Right renal pelvis (tissue), 4 donors: ENCODE measurements at places on chromosomes 2 and 18. TPM values are rescaled to one million over a fixed set of nuclear protein-coding genes. Genes with fewer than 3 reads are reported as not detected.

The EMX1 gene
- polyA plus RNA-seq, result 52.2 TPM

The FIGN gene
- polyA plus RNA-seq, result 8.9 TPM

The GPC1 gene
- 31.2 TPM for polyA plus RNA-seq

The UNC50 gene
- polyA plus RNA-seq, result 78.6 TPM

The FAP gene
- 11.5 TPM for polyA plus RNA-seq

The ANKRD30B gene
- polyA plus RNA-seq, result 0.49 TPM

The TMEM247 gene
- not detected for polyA plus RNA-seq

GRCh38 chr2:47720559-47720958 lies 62.4 kb upstream of the MSH6 start:
- no peak for DNase-seq

DNA sequence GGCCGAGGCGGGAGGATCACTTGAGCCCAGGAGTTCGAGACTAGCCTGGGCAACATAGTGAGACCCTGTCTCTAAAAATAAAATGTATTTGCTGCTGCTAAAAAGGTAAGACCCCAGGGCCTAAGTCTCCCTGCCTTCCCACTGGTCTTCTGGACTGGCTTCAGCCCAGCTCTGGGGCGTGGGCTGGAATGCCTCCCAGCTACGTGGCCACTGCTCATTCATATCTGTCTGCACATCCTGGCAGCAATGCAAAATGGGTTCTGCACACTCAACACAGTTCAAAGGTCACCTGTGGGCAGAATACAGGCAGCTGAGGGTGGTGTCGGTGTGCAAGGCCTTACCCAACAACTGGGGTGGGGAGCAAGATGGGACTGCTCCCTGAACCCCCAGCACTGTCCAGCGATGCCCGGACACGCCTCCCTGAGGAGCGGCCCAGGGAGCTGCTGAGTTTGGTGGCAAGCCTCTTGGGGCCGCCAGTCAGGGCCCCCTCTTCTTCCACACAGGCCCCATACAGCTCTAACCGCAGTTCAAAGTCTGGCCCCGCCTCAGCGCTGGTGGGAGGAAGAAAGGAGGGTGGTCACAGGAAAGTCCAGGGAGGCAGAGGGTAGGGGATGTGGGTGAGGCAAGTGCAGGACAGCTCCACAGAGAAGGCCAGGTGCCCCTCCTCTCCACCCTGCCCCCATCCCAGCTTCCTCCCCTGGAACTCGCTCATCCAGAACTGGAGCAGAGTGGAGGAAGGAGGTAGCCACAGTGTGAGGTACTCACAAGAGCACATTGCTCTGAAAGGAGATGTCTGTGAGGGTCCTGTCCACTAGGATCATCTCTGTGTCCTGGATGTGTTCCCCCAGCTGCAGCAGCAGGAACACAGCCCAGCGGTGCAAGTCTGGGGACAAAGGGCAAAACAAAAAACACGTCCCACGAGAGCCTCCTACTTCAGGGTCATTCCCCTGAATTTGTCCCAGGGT lies 8.2 kb downstream of the WDR54 start:
- no peak for DNase-seq

DNA sequence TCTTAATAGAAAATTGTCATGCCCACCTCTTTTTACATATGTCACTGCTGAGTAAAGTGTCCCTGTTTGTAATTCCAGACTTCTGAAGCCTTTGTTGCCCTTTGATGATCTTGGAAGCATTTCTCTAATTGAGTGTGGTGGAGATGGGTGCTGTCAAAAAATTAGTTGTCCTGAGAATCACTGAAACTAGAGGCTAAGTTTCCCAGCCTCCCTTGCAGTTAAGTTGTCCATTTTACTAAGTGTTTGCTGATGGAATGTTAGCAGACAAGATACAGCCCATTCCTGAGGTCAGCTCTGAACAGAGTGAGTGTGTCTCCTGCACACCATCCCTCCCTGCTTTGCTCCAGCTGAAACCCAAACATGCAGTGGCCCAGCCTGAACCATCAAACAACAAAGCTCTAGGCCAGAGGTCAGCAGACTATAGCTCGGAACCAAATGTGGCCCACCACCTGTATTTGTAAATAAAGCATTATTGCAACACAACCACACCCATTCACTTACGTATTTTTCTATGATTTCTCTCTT lies 28.1 kb upstream of the TMEM177 start:
- DNase-seq, result no peak

GRCh38 chr2:234406085-234406484 lies 90.8 kb downstream of the ARL4C start:
- no peak for DNase-seq

DNA sequence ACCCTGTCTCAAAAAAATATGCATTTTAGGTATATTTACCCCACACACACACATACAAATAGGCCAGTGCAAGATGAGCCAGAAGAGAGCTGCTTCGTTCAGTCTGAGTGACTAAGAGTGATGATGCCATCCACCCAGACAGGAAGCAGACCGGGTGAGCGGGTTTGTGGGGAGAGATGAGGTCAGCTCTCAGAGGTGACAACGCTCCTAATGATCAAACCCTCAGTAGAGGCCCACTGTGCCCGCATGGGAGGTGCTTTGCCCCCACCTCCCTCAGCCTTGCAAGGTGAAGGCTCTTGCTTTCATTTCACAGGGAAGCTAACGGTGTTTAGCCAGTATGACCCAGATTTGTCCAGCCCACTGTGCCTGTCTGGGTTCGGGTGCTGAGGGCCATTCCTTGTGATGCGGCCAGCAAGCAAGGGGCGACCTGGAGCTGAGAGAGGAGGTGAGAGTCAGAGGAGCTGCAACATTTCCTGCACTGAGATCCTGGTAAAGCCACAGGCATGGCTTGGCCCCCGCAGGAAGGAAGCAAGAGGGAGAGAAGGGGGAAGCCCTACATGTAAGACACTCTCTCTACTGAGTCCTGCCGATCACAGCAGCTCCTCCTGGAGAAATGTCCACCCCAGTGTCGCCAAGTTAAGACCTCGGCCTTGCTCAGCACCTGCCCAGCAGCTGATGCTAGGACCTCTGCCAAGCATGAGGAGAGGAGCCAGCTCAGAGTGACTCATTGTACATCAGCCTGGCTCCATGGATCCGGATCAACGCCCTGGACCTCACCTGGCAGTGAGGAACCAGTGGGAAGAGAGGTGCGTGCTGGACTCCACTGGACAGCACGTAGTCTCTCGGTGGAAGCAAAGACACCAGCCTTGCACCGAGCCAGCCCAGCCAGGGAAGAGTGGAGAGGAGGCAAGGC lies 37.0 kb downstream of the NIFK start:
- no peak for DNase-seq

GRCh38 chr18:35215026-35215425 lies 25.8 kb upstream of the ZNF397 start:
- no peak for DNase-seq

DNA sequence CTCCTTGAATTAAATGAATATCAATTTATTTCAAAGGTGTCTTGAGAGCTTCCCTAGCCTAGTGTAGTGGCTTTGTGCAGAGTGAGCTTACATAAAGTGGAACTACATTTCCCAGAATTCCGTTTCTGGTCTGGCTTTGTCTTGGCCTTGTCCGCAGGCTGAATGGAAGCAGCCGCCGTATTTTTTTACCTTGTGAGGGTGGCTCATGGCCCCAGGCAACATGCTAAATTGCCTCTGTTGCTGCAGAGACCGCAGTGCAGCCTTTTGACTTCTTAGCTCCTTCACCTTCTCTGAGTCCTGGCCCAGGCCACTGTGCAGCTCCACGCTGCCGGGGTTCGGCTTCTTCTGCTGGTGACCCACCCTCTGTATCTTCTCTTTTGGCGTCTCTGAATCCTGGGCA lies 114.8 kb upstream of the SLC38A11 start:
- no peak for DNase-seq

- DNase-seq, result no peak
These were observed 15.4 kb upstream of the STAT1 start for GRCh38 chr2:191029280-191029950.

DNA sequence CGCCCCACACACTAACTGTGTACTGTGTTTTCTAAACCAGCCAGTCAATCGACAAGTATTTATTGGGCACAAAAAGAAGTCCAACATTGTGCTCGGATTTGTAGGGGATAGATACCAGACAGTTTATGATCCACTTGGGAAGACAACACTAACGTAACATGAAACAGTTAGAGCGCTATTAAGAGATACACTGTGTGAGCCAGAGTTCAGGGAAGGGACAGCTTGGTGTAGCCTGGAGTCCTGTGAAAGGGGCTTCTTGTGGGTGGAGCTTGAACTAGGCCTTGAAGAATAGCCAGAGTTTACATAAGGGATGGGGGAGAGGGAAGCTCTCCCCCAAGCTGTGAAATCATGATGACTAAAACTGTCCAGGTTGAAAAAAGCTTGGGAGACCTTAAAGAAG lies 176.4 kb upstream of the TCF4 start:
- no peak for DNase-seq

DNA sequence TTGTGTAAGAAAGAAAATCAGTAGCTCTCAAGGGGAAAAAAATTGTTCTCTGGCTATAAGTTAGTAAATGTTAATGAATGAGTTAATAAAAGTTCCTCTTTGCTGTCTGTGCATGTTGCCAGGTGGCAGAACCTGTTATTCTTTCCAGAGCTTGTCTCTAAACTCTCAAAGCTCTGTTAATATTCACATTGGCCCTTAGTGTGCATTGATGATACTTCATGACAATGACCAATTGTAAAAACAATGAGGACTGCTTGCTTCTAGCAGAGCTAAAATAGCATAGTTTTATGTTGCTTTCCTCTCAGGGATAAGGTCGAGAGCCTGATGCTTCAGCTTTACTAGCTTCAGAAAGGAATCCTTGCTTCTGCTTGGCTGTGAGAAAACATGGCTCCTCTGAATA lies 91.5 kb downstream of the RAD51AP2 start:
- DNase-seq, result no peak

- DNase-seq, result no peak
These were observed 28.1 kb downstream of the CAVIN2 start for GRCh38 chr2:191818725-191819350.

GRCh38 chr2:235031686-235032373 lies 80.0 kb downstream of the SH3BP4 start:
- no peak for DNase-seq
